ENCODE measurements at places on chromosomes 13 and 19.

GRCh38 chr19:51311351-51312257 is at the start of gene IGLON5:
TSS of gene IGLON5 (plus strand) at chr19:51311644. CDS start at chr19:51311848, 204 bp downstream.
- DNase-seq: peak; percentile 60

- DNase-seq: no peak
These were observed 637.8 kb upstream of the KLF12 start for GRCh38 chr13:74771964-74772363.

DNA sequence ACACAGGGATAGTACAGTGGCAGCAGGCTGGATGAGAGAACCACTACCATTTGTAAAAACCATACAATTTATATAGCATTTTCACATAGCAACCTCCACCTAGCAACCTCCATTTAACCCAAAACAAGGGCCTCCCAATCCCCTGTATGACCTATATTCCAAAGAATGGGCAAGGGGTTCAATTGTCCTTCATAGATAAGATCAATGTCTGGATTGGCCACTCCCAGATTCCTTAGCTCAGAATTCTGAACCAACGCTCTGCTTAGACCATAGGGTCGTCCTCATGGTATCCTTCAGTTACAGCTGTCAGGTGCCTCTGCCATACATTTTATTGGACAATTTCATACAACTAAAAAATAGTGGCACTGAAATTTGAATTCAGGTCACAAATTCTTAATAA is 166.2 kb downstream of the KCTD12 start:
- no peak for DNase-seq

DNA sequence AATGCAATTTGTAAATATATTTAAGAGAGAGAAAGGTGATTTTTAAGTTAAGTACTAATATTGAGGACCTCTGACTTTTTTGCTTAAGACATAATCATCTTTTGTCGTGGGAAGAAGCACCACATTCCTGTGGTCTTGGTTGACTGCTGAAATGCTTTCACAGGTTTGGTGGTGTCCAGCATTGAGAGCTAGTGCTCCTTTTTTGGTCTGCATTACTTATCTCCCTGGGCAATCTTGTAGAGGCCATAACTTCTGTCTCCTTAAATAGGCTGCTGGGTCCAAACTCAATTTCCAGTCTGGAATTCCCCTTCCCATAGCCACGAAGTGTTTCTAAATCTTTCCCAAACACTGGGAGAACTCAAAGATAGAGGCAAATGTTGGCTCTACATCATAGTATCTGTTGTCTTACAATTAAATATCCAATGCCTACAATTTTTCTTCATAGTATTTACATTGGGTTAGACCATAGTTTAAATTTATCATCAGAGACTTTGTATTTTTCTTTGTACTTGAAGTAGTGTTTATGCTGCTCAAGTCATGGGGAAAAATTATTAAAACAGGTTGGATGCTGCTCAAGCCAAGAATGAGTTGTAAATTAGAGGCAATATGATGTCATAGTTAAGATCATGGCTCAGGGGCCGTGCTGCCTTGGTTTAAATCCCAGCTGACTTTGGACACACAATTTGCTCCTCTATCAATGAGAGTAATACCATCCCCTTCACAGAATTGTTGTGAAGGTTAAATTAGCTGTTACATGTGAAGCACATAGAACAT is 105.6 kb downstream of the POSTN start:
- no peak for DNase-seq

GRCh38 chr19:18776288-18776594 is 14.9 kb downstream of the COMP start:
- no peak for DNase-seq

- no peak for DNase-seq
These were observed 1.3 kb downstream of the RAD23A start for GRCh38 chr19:12946731-12947496.

GRCh38 chr13:80726868-80727267 is 385.9 kb upstream of the SPRY2 start:
- DNase-seq: no peak

GRCh38 chr13:40492511-40492910 is 173.9 kb downstream of the FOXO1 start:
- DNase-seq: peak; percentile 28

- DNase-seq: no peak
These were observed 38.4 kb downstream of the PCDH8 start for GRCh38 chr13:52810011-52810410.

DNA sequence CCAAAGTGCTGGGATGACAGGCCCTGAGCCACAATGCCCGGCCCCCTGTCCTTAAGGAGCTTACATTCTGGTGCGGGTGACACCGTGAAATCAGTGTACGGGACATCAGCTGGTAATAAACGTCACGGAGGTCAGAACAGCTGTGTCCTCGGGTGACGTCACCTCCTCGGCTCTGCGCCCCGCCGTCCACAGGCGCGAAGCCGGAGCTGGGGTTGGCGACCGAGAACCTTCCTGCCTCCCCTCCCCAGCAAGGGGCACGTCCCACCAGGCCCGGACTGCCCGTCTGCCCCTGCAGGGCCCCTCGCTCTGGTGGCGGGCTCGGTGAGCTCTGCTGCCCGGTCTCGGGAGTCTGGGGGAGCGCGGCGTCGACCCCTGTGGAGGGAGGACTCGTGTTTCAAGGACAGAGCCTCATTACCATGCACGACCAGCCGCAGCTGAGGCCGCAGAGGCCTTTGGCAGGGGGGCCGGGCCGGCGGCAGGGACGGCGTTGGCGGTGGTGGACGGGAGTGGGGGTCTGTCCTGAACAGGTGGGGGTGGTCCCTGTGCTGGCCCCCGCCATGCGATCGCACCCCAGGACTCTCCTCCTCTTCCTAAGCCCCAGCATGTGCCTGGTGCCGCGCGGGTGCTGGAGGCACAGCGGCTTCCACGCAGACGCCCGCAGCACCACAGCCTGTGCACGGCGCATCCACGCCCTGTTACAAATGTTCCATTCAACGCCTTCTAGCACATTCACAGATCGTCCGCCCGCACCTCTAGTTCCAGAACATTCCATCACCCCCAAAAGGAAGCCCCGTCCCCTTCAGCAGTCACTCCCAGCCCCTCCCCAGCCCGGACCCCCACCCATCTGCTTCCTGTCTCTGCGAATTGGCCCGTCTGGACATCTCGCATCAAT is 5.4 kb downstream of the LINGO3 start:
- DNase-seq: peak; percentile 69

DNA sequence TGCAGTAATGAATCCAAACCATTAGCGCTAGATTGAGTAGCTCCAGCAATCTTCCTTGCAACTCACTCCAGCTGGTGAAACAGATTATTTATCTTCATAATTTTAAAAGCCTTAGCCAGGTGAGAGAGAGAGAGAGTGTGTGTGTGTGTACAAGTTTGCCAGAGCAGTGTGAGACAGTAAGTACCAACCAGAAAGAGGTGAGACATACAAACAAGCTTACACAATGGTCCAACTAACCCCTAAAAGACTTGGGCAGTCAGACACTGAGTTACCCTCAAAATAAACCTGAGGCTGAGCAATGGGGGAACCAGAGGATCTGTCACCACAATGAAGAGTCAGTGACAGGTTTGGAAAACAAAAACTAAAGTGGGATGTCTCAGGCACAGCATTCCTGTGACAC is 8.1 kb upstream of the THSD1 start:
- no peak for DNase-seq

DNA sequence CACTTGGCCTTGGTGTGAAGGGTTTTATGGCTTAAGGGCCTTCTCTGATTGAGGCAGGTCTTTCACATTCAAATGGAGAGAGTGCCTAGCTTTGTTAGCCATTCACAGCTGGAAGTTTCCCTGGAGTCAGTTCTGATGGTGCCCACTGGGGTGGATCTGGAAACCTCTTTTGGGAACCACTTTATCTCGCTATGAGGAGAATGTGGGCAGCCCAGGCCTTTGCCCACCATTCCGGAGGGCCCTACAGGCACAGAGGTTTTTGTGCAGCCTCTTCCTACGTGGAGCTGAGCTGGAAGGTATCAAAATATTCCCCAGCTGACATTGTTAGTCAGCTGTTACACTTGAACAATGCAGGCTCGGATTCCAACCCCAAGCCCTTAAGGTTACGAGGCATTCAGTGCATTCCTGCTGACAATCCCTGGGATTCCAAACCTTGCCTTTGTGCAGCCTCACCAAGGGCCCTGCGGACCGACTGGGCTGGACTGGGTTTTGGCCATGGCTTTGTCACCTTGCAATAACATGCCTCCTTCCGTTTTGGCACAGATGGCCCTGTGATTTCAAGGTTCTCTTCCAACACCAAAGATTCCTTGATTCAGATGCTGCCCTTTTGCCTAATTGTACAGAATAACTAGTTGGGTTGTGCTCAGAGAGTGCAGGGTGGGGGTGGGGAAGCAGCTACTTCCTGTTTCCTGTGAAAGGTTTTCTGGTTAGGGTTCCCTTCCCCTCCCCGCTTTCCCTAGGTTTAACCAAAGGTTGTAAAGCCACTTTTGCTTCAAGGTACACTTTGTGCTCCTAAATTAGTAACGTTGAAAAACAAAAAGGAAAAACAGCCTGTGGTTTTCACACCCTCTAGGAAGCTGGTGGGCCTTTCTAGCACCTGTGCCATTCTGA is 27.0 kb downstream of the SAE1 start:
- no peak for DNase-seq

- no peak for DNase-seq
These were observed 31.4 kb downstream of the NALCN start for GRCh38 chr13:101384929-101385328.

DNA sequence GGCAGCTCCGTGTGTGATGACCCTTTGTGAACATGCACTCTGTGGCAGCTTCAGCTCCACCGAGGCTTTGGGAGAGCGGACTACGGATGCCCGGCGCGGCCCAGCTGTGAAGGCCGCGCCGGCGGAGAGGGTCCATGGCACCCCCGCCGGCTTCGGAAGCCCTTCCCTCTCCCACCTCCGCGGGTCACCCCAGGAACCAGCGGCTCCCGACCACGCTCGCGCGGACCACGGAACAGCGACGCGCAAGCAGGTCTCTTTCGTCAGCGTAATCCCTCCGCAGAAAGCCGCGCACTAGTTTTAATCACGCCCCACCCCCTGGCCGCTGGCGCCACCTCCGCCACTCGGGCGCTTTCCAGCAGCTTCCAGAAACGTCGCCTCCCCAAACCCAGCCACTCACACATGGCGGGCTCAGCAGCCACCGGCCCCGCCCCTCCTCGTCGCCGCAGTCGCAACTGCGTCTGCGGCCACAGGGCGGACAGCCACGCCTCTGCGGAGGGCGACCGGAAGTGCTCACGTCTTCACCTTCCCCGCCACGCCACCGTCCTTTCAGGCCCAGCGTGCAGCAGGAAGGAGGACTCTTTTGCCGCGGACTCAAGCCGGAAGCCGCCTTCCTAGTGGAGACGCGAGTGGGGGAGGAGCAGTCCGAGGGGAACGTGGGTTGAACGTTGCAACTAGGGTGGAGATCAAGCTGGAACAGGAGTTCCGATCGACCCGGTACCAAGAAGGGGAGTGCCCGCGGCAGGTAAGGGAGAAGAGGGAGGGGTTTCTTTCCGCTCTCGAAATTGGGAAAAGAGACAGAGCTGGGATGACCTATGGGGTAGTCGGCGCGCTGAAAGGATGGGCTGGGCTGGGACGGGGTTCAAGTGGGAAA is at the start of gene USPL1:
Gene USPL1, plus strand, starts transcription at position 606 of the 871 bp plus-strand sequence. CDS start 3,221 bp downstream, outside the sequence.
- peak; percentile 99 for DNase-seq

- DNase-seq: no peak
These were observed 204.9 kb upstream of the MIR17HG start for GRCh38 chr13:91142572-91142971.

- no peak for DNase-seq
These were observed 24.8 kb upstream of the IGFL4 start for GRCh38 chr19:46065486-46066071.

DNA sequence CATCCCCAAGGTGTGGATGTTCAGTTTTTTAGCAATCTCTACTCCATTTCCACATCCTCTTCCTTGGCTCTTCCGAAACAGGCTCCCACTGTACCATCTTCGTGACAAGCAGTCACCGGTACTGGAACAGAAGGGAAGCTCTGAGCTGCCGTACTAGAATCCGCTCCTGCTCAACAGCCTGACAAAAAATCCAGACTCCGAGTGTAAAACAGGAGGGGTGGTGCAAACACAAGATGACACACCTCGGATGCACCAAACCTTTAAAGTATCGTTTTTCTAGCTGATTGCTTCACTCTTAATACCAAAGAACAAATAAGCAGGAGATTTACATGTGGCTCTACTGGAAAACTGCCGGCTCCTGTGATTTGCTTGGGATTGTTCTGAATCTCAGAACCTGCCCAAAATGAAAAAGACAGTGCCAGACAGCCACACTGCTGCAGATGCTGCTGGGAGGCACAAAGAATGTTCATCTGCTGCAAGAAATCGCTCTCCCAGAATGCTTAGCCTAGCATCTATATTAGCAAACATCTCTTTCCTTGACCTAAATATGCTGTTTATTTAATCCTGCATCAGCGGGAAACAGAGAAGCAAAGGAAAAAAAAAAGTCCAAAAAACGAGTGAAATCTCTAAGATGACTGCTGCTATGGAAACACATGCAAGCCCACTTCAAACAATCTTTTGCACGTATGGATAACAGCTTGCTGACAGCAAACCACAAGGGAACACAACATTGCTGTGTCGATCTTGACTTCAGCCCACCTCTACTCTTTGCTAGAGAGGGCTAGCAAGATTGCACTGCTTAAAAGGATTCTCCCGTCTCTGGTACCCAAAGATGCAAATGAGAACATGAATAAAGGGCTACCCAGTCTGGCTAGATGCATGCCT is 38.0 kb upstream of the DOCK9 start:
- no peak for DNase-seq

- DNase-seq: peak; percentile 89
These were observed 10.7 kb downstream of the MARCHF2 start for GRCh38 chr19:8423817-8424223.

GRCh38 chr13:21383090-21383489 is 76.0 kb downstream of the ZDHHC20 start:
- DNase-seq: no peak

DNA sequence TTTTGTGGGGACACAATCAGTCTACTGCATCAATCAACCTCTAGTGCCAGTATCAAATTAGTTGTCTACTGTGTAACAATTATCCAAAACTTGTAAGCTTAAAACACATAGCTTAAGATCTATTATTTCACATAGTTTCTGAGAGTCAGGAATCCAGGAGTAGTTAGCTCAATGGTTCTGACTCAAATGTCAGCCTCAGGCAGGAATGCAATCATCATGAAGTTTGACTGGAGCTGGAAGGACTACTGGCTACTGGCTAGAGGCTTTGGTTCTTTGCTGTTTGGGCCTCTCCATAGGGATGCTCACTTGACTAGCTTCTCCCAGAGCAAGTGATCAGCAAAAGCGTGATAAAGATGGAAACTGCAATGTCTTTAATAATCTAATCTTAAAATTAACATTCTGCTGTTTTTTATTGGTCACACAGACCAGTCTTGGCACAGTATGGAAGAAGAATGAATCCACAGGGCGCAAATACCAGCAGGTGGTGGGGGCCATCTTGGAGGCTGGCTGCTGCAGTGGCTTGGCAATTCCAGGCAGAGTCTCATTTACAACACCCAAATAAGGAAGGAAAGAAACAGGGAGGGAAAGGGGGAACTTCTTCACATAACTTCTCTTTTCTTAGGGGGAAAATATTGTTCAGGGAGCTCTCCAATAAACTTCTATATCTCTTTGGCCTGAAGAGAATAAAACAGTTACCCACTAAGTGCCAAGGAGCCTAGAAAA is 15.7 kb downstream of the CAB39L start:
- DNase-seq: no peak

- peak; percentile 93 for DNase-seq
These were observed 1.5 kb downstream of the MYADM start for GRCh38 chr19:53868892-53869804.

Data from right forelimb (tissue), 1 donor.